Activated CD4-positive, alpha-beta T cell treated with anti-CD3 and anti-CD28 coated beads, Interleukin-2, amount 10 ng/mL, durations not matched to agents 24 days and 14 days (primary cell): ENCODE measurements at places on chromosomes 5 and 9. TPM values are rescaled to one million over a fixed set of nuclear protein-coding genes. Genes with fewer than 3 reads are reported as not detected.

- no peak for DNase-seq
These were observed 486.4 kb upstream of the ZNF608 start for GRCh38 chr5:125232779-125233230.

DNA sequence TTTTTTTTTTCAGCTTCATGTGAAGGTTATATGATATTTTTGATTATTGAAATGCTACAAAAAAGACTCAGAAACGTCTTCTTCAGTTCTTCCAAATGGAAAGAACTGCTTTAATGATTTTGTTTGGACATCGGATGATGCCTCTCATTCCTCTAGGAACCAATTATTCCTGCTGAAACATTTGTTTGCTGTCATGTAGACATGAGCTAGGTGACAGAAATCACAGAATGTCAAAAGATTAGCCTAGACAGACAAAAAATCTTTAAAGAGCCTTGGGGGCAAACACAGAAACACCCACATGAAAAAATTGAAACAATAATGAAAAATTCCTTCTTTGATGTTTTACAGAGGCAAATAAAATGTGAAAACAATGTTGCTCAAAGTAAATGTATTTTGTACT is 244.2 kb upstream of the EDIL3 start:
- no peak for DNase-seq

CXCL14 gene
- total RNA-seq, result not detected in 2 replicates

DNA sequence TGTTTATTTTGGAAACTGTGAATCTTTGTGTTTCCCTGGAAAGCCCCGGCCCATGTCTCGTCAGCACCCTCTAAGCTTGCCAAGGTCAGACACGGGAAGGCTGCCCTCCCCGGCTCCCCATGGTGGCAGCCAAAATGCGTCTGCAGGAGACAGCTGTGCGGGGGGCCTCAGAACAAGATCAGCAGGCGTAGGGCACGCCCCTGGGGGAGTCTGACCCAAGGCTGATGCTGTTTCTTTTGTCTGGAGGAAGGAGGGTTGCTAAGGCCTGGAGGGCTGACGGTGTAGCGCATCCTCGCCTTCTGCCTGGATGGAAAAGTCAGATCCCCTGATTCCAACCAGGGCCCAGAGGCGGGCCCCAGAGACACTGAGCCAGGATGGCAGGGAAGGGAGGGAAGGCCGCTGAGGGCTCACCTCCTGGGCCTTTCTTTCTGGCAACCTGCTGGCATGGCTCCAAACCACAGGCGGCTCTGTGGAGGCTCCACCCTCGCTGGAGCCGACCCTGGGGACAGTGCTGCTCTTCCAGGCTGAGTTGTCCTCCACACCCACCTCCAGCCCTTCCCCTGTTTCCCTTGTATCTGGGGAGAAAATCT is 57.2 kb downstream of the OLFM1 start:
- no peak for DNase-seq
